ENCODE measurements at places on chromosomes 16 and 17.

DNA sequence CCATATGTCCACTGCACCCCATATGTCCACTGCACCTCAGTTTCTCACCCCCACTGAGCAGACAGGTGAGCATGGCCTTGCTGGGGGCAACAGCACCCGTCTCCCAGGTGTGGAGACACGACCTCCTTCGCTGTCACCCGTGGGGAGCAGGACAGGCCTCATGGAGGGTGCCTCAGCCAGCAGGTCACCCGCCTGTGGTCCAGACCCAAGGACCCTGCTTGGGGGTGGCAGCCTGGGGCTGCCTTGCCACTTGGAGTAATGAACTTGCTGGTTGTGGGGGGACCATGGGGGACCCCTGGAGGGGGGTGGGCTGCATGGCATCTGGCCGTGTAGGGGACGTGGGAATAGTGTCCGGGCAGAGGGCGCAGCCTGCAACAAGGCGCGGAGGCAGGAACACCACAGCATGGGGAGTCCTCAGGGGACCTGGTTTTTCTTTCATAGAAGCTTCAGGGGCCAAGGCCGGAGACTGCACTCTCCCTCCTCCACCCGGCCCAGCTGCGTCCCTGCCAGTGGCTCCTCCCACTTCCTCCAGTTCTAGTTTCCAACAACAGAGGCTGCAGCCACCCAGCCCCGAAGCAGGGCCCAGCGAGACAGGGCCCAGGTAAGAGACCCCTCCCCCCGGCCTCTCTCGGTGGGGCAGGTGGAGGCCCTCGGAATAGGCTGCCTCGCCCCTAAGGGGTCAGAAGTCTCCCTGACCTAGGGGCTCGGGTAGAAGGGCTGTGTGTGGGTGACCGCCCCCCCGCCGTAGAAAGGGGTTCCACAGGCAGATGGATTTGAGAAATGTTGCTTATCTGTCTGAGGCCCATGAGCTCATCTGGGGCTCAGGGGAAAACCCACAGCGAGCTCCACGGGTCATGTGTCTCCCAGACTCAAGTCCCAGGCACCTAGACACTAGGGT is at the start of gene NHLRC4:
TSS of gene NHLRC4 (plus strand) at position 531 of the 898 bp plus-strand sequence. CDS start 1,043 bp downstream, outside the sequence.
- DNase-seq = no peak

- DNase-seq = no peak
These were observed 2.6 kb downstream of the LHX1 start for GRCh38 chr17:36939802-36940312.

GRCh38 chr17:63181856-63182255 is 215.8 kb downstream of the TANC2 start:
- DNase-seq = no peak

- DNase-seq = no peak
These were observed 4.5 kb upstream of the LMF1 start for GRCh38 chr16:975291-975690.

GRCh38 chr16:19771796-19772195 is 53.7 kb downstream of the IQCK start:
- DNase-seq = no peak

Measured in HS-5 (cell line).